ENCODE measurements at places on chromosomes 1 and 21. TPM values are rescaled to one million over a fixed set of nuclear protein-coding genes. Genes with fewer than 3 reads are reported as not detected.

DNA sequence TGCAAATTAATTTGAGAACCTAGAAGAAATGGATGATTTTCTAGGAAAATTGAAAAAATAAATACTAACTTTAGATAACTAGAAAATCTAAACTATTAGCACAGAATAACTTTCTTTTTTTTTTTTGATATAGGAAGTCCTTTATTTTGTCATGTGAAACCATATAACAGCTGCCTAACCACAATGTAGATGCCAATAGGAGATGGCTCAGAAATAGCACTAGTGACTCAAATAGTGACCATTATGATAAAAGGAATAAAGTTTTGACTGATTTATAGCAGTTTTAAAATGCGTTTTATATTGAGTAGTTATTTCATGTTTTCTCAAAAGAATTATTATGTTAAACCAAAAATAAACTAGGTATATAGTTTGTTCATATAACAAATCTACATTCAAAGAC, 158.0 kb upstream of the CACYBP start:
- DNase-seq: no peak

DNA sequence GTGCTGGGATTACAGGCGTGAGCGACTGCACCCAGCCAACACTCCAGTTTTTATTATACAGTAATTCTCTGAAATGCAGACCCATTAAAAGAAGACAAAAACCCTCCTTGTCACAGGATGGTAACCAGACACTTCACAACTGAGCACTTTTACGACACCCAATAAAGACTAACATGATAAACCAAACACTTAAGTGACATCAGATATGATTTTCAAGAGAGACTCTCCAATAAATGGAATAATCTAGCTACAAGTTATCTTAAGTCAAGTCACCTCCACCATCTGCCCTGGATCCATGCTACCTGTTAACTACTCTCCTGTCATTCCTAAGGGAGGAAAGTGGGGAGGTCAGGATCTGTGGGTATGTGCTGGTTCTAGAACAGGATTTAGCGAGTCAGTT, 5.6 kb downstream of the GNG12 start:
- no peak for DNase-seq

DNA sequence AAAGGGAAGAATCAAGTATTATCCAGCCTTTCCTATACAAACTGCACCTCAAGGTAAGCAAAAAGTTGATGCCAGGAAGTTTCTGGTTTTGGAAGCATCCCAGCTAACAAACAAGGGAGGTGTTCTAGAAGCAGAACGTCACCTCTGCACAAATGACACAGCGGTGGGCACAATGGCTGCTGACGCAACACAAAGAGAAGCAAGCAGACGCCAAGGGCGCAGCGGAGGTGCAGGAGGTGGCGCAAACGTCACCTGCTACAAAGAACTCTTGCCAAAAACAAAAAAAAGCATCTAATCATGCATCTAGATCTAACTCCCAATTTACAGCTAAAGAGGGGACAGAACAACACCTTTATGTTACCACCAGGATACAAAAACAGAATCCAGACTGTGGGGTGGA, 88.5 kb downstream of the NPHP4 start:
- DNase-seq: no peak

DNA sequence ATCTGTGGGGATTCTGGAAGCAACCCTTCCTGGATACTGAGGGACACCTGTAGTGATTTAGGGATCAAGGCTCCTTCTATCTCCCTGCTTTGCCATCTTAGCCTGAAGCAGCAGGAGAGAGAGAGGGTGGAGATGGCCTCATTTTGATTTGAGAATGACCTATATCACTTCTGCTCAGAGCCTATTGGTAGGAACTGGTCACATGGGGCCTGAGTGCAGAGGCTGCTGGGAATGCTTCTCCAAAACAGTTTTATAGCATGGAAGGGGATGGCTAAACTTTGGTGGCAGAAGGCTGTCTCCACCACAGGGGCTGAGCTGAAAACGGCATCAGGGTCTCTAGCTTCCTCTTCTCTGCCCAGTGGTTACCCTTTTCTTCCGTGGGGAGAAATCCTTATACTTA, 105.8 kb downstream of the TBX19 start:
- DNase-seq: no peak

DNA sequence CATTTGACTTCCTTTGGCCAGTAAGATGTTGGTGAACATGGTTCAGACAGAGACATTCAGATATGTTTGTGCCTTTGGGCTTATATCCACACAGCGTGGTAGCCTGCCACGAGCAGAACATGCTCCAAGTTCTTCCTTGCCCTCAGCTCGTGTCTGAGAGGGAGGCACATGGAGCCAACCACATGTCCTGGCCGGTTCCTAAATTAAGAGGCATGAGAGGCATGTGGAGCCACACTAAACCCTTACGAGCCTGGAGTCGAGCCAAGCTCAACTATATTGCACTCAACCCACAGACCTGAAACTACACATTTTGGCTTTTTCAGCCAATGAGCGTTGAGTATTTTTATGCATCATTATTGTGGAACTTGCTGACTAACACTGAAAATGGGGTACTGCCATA, 133.7 kb upstream of the KCNK1 start:
- DNase-seq: no peak

DNA sequence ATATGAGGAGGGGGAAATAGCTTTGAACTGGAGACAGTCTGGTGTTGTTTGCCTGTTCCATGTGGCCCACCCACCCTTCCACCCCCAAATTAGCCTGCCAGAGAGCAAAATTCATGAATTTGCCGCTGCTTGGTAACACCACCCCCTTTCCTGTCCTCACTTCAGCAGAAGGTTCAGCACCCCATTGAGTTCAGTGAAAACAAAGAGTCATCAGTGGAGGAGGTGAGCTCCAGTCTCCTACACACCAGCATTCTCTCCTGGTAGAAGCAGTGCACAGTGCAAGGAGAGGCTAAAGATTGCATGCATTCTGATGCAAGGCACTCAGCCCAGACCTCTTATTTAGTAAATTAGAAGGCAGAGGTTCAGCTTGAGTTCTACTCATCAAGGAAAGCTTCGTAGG, 99.7 kb upstream of the DYNLT5 start:
- DNase-seq: no peak

DNA sequence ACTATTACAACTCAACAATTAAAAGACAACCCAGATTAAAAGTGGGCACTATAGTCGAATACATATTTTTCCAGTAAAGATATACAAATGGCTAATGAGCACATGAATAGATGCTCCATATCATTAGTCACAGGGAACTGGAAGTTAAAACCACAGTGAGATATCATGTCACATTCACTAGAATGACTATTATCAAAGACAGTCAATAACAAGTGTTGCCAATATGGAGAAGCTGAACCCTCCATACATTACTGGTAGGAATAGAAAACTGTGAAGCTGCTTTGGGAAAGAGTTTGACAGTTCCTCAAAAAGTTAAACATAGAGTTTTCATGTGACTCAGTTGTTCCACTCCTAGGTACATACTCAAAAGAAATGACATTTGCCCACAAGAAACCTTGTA, 30.6 kb upstream of the MRPS6 start:
- DNase-seq: no peak

PRRC2C gene
- polyA plus RNA-seq: 123 TPM

RALGPS2 gene
- 1.6 TPM for polyA plus RNA-seq

DNA sequence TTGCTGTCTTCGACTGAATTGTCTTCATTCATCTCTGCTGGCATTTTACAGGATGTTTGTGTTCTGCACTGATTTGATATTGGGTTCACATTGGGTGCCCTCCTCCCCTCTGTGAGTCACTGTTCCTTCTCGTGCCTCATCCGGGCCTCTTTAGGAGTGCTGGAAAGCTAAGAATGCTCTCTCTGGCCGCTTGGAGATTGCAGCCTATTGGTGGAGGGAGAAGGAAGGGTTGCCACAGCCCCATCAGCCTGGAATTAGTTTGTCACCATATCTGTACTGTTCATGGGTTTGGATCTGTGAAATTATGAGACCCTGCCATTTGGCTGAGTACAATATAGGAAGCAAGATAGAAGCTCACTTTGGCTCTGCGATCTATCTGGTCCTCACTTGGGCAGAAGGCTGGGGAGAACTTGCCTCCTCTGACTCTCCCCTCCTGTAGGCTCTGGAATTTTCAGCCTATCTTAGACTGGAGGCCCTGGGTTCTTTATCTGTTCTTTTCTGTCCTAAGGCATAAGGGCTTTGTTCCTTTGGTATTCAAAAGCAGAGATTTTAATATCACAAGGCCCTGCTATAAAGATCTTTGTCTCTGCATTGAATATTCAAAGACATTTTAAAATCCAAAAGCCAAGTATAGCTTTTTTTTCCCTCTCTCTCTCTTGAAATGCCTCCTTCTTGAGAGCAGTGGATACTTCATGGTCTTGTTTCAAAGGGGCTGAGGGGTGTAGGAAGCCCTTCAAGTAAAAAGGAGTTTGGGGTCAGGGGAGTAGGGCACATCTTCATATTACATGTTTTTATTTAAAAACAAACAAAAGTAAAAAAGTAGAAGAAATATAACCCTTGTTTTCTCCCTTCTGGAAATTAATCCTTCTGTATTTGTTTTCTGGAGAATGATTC, 347.9 kb downstream of the ZP4 start:
- DNase-seq: no peak

DNA sequence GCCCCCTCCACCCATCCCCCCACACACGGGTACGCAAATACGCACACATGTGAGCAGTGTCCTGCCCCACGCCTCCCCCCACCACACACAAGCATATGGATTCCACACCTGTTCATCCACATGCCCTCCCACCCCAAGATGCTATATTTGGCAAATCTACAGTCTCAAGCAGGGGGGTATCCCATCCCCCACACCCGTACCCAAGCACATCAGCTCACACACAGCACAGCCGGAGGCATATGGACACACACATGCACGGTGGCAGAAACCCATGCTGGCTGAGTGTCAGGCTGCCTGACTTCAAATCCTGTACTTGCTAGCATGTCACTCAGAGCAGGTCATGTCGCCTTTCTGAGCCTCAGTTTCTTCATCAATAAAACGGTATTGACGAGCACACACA, 10.6 kb downstream of the COL16A1 start:
- DNase-seq: no peak

DNA sequence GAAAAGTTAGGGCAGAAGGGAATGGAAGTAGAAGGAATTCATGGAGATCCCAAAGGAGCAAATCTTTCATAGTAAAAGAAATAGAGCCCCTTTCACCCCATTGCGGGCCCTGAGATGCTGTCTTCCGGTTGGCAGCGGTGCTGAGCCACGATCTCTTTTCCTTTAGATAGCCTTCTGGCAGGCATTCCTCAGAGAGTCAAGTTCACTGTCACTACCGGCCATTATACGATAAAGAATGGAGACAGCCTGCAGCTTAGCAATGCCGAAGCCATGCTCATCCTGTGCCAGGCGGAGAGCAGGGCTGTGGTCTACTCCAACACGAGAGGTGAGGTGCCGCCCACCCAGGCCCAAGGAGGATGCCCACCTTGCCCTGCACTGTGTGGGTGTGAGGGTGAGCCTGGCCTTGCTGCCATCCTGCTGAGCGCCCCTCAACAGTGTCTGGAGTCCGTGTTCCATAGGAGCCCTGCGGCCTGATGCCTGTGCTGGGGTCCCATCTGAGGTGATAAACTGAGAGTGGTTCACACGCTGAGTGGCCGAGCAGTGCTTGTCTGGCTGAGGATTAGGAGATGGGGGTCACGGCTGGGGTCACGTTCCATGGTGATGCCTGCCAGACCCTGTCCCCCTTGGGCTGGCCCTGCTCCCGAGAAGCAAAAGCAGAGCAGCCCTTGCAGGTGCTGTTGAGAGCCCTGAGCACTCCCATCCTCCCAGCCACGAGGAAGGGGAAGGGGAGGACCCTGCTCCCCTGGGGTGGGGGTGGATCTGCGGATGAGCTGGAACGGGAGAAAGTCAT, 20.4 kb upstream of the PWP2 start:
- no peak for DNase-seq

DNA sequence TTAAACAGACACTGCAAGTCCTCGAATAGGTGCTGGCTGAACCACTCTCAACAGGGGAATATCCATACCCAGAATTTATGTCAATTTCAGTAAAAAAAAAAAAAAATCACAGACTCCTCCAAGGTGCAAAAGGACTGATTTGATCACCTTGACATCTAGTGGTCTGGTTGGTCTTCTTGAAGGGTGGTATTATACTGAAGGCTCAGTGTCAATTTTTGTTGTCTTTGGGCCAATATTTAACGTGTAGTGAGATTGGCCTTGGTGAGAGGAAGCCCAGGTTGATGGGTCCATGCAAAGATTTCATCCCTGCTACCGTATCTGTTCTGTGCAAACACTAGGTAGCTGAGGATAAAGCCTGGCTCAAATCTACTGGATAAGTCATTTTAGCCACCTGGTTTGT, 4.0 kb upstream of the GBP5 start:
- no peak for DNase-seq

DNA sequence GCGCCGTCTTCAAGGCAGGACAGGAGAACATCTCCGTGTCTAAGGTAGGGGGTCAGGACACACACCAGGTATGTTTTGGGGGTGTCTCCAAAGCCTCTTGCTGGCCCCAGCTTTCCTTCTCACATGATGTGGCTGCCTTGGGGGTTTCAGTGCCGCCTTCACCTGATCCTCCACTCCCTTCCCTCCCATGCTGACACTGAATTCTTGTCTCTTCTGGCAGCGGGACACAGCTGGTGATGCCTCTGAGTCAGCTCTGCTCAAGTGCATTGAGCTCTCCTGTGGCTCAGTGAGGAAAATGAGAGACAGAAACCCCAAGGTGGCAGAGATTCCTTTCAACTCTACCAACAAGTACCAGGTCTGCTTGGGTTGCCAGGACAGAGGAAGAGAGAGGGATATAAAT, 13.5 kb downstream of the ATP1A2 start:
- DNase-seq: no peak

DNA sequence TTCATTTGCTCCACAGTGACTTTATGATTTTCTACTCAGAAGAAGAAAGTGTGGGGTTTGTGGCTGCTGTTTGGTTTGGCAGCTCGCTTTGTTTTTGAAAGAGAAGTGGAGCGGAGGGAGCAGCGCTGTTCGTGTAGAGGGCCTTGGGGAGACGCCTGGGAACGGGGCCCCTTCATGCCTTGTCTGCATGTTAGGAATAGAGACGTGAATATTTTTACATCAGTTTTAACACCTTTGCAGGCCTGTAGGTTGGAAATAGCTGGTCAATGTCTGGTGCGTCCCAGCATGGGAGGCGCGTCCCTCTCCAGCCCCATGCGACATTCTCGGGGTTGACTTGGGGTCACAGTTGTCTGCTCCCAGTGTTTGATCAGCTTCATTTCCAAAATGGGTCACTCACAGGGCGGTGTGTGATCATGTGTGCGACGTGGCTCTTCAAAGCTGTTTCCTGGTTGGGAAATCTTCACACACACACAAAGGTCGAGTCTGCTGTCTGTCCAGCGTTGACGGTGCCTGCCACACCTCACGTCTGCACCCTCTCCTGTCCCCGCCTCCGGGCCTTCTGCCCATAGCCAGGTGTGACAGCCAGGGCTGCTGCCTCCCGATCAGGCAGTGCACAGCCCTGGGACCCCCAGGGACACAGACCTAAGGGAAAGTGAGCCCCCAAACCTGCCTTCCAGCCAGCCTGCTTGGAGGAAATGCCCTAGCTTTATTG, 149.2 kb downstream of the PSMG1 start:
- no peak for DNase-seq

GRCh38 chr1:205970486-205970885, 27.2 kb upstream of the SLC26A9 start:
- no peak for DNase-seq

GRCh38 chr1:232428036-232428645, 201.8 kb downstream of the SIPA1L2 start:
- no peak for DNase-seq
